ENCODE measurements at places on chromosomes 1 and 21. TPM values are rescaled to one million over a fixed set of nuclear protein-coding genes. Genes with fewer than 3 reads are reported as not detected.

PLEKHN1 gene
- 4.2 TPM for polyA plus RNA-seq

TCHH gene
- 0.32 TPM for polyA plus RNA-seq

HHAT gene
- polyA plus RNA-seq: 3.7 TPM

FALEC gene
- polyA plus RNA-seq: 0.40 TPM

RNF115 gene
- 17.1 TPM for polyA plus RNA-seq

HHIPL2 gene
- polyA plus RNA-seq: 0.86 TPM

OSBPL9 gene
- polyA plus RNA-seq: 99.5 TPM

All from adrenal gland (tissue), 19 donors.